ENCODE measurements at places on chromosomes 12 and 14.

DNA sequence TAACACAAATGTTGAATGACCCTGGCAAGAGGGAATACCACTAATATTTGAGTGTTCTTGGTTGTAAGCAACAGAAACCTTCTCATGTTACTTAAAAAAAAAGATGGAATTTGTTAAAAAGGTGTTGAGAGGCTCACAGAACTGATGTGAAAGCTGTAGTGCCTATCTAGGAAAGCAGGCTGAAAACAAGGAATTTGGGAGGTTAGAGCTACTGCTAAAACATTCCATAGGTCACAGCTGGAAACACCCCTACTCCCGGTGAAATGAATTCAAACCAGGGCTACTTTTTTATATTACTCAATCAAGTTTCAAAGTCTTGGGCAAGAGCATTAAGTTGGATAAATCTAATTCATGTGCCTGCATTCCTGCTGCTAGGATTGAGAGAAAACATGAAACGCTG, 104.1 kb downstream of the SLC35F4 start:
- DNase-seq, result no peak

- no peak for DNase-seq
Measured at GRCh38 chr12:12546314-12546772, 16.3 kb downstream of the DUSP16 start.

DNA sequence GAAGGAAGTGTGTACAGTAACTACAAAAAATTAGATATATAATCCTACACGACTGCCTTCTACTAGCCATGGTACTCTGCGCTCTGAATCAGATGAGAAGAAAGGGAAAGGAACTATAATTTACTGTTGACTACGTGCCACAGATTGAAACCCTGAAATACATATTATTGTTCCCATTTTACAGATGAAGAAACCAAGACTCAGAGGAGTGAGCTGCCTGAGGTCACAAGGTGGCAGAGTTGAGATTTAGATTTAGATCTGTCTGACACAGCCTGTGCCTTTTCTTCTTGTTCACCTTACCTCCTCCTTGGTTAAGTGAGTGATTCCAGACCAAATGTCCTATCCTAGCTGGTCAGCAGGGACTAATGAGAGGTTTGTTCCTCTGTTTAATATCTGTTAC, 61.6 kb upstream of the OR4E1 start:
- DNase-seq, result no peak

DNA sequence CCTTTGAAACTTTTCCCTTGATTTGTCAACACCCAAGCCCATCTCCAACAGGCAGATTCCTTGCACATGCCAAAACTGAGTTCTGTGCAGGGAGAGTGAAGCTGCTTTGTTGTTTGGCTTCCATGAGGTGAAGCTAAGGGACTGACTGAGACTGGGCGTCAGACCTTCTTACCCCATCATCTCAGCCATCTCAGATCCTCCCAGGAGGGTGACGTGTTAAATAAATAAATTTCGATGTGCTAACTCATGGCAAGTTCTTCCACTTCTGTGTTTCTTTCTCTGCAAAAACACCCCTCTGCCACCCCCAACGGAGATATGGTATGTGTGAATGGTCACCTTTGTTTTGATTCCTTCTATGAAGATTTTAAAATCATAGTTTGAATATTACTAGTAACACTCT, 17.8 kb downstream of the UTP20 start:
- no peak for DNase-seq
